Neural crest cell (in vitro differentiated cells): ENCODE measurements at places on chromosomes 11 and 22. TPM values are rescaled to one million over a fixed set of nuclear protein-coding genes. Genes with fewer than 3 reads are reported as not detected.

Gene KCNJ1
- not detected in 2 replicates for total RNA-seq

Gene TPBGL
- 0.19 and 0.27 TPM in 2 replicates for total RNA-seq

Gene CCDC87
- total RNA-seq: 0.93 and 1.1 TPM in 2 replicates

Gene LIPT2
- total RNA-seq: 8.6 and 9.6 TPM in 2 replicates

Gene ADORA2A
- 2.1 and 2.8 TPM in 2 replicates for total RNA-seq

Gene GGT5
- total RNA-seq: 0.56 and 0.59 TPM in 2 replicates

Gene KRTAP5-7
- not detected in 2 replicates for total RNA-seq

Gene EMID1
- total RNA-seq: 9.0 and 10.4 TPM in 2 replicates

Gene ZNF70
- 11.4 and 13.0 TPM in 2 replicates for total RNA-seq

Gene RBMXL2
- 0.20 and 0.21 TPM in 2 replicates for total RNA-seq

Gene LGALS12
- not detected in 2 replicates for total RNA-seq

Gene FAR1
- 55.3 and 60.8 TPM in 2 replicates for total RNA-seq

Gene HBG2
- total RNA-seq: not detected in 2 replicates

Gene ACRV1
- total RNA-seq: 0.73 and 1.2 TPM in 2 replicates

Gene SYTL2
- total RNA-seq: 6.8 and 7.3 TPM in 2 replicates

Gene MRGPRX1
- not detected in 2 replicates for total RNA-seq

Gene MAJIN
- not detected in 2 replicates for total RNA-seq

Gene GDPD4
- not detected in 2 replicates for total RNA-seq

Gene TIGD3
- total RNA-seq: 3.3 TPM in 2 replicates

Gene DCHS1
- 37.5 and 40.4 TPM in 2 replicates for total RNA-seq

Gene CCDC15
- 6.1 and 7.1 TPM in 2 replicates for total RNA-seq

Gene MUC6
- not detected in 2 replicates for total RNA-seq

Gene BIK
- total RNA-seq: 0.61 and 0.86 TPM in 2 replicates

Gene MS4A6E
- total RNA-seq: not detected in 2 replicates

Gene C11orf65
- total RNA-seq: 1.0 and 1.1 TPM in 2 replicates

Gene MAP6
- 52.7 and 57.7 TPM in 2 replicates for total RNA-seq

Gene HTATIP2
- 17.0 and 17.8 TPM in 2 replicates for total RNA-seq

Gene OR6T1
- total RNA-seq: not detected in 2 replicates

Gene PGA4
- not detected in 2 replicates for total RNA-seq

Gene FBLN1
- 152 and 163 TPM in 2 replicates for total RNA-seq

Gene MN1
- total RNA-seq: 19.0 TPM in 2 replicates

Gene SCUBE2
- 7.5 and 11.0 TPM in 2 replicates for total RNA-seq

Gene TSPAN18
- 116 and 125 TPM in 2 replicates for total RNA-seq

Gene SCGB1A1
- not detected in 2 replicates for total RNA-seq

Gene RAC2
- total RNA-seq: 0.21 TPM in 1 of 2 replicates, not detected in the other

Gene OR5M8
- total RNA-seq: not detected in 2 replicates

Gene FOLR1
- not detected in 2 replicates for total RNA-seq

Gene CCDC157
- 8.3 and 9.3 TPM in 2 replicates for total RNA-seq

Gene P2RY2
- 0.14 and 0.27 TPM in 2 replicates for total RNA-seq

Gene TALDO1
- 154 and 163 TPM in 2 replicates for total RNA-seq

Gene LARGE2
- 0.48 TPM in 1 of 2 replicates, not detected in the other for total RNA-seq
